CD4-positive, alpha-beta T cell treated with Interleukin-6 for 4 hours (primary cell): ENCODE measurements at places on chromosomes 4 and X.

- DNase-seq, result no peak
Measured at GRCh38 chrX:50117476-50117875, 83.3 kb downstream of the AKAP4 start.

- DNase-seq, result no peak
Measured at GRCh38 chrX:43973249-43974099, at the start of gene NDP. Gene NDP, minus strand, starts transcription at chrX:43973390. Its CDS starts 14,745 bp downstream, at chrX:43958645.

DNA sequence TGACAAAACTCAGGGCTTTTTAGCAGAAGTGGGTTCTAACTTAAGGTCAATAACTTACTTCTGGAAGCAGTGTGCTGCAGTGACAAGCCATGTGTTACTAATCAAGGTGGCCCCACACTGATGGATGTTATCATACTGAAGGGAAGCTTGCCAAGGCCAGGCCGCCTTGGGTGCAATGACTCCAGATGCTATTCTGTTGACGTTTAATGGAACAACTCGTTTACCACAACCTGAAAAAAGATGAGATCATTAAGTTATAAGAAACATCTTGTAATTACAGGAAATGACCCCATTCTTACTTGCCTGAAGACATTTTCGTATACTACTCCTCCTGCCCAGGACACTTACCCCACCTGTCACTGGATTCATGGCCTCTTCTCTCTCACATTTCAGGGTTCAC, 38.9 kb upstream of the TMPRSS11D start:
- DNase-seq, result no peak

DNA sequence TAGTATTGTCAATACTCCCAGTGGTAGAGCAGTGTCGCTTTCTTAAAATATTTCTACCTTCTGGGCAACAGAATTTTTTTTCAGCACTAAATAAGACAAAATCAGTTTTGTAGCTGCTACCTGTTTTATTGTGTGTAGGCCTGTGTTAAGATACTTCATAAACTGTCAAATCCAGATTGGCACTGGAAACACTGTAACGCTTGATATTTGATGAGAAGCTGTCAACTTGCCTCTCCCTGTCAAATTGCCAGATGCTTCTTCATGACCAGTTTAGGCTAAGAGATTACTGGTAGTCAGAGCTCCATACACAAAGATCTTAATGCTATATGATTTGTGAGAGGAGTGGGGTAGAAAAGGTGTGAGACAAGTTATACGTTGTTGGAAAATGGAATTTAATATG, 17.3 kb downstream of the TRAM1L1 start:
- no peak for DNase-seq

- DNase-seq, result peak; percentile 22
Measured at GRCh38 chr4:109432696-109433095, 919 bp upstream of the SEC24B start.
